ENCODE measurements at places on chromosomes 13 and 19. TPM values are rescaled to one million over a fixed set of nuclear protein-coding genes. Genes with fewer than 3 reads are reported as not detected.
A peak's percentile ranks its signal among the peaks of the same experiment; 100 is the strongest.

GRCh38 chr19:46475986-46476385, 4.6 kb upstream of the PNMA8A start:
- DNase-seq, result no peak

DNA sequence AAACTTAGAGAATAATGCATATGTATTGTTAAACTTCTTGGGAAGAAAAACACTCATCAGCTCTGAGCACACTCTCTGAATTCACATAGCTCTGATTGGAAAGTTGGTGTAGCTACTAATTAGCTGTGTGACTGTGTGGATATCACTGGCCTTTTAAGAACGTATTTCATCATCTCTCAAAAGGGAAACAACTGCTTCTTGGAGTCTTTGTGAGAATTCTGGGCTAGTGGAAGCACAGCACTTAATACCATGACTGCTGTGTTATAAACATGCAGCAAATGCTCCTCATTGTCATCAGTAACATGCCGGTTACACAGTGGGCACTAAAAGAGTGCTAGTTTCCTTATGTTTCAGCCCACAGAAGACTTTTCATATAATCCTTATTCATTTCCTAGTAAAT, 220.9 kb upstream of the CSNK1A1L start:
- no peak for DNase-seq

DNA sequence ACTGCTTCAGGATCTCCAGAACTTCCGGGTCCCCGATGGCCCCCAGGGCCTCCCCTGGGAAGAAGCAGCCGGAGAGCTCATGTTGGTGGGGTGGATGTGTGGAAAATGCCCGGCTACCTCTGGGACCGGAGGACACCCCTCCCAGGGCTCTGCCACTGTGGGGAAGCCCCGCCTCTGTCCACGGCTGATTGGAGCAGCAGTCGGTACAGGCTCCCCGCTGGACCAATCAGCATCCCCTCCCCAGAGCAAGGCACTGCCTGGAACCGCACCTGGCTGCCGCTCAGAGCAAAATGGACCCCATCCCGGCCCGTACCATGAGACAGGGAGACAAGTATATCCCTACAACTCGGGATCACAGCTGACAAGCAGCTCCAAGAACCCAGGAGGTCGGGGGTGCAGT, 6.4 kb downstream of the DOHH start:
- DNase-seq, result peak; percentile 49

DNA sequence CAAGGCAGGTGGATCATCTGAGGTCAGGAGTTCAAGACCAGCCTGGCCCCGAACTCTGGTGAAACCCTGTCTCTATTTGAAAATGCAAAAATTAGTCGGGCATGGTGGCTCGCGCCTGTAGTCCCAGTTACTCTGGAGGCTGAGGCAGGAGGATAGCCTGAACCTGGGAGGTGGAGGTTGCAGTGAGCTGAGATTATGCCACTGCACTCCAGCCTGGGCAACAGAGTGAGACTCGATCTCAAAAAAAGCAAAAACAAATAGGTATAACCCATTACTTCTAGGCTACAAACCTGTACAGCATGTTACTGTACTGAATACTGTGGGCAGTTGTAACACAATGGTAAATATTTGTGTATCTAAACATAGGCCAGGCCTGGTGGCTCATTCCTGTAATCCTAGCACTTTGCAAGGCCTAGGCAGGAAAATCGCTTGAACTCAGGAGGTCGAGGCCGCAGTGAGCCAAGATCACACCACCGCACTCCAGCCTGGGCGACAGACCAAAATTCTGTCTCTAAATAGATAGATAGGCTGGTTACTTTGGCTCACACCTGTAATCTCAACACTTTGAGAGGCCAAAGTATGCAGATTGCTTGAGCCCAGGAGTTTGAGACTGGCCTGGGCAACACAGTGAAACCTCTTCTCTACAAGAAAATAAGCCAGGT, 63.5 kb downstream of the MYO9B start:
- no peak for DNase-seq

DNA sequence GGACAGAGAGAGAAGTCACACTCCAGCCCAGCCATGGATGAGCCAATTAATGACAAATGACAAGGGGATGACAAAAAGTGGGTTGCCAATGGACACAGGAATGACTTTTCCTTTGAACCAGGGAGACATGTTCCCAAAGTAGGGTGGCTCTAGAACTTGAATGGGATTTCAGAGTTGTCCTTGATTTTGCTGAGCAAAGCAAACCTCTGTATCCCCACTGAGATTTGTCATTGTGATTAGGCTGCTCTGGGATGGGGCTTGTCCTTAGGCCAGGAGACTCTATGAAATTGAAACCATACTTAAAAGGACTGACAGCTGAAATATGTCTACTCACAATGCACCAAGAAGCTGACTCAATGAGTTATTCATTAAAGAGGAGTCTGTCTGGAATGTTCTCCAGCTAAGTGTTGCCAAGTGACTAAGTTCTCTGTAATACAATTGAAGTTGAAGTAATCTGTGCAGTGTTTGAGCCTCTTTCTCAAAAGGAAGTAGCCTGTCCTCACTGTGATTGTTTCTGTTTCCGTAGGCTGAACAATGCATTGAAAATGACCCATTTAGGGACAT, 69.0 kb upstream of the PCDH9 start:
- DNase-seq, result no peak

DNA sequence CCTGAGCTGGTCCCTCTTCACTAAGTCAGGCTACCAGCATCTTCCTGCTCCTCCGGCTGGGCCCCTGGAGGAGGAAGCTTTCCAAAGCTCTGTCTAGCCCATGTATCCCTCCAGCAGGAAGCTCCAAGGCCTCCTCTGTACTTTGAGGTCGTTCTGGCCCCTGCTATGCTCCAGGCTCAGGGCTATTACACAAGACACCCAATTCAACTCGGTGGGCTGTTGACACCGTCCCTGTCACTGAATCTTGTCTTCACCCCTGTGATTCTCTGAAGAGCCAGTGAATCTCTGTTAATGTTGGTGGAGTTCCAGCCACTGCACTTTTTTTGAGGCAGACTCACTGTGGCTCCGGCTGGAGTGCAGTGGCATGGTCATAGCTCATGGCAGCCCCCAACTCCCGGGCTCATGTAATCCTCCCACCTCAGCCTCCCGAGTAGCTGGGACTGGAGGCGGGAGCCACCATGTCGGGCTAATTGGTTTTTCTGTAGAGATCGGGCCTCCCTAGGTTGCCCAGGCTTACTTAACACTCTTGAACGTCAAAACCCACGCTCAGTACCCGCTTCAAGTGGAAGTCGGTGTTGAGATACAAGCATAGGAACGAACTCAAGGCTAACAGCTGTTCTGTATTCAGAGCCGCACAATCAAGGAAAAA, 512 bp upstream of the REX1BD start:
- no peak for DNase-seq

DNA sequence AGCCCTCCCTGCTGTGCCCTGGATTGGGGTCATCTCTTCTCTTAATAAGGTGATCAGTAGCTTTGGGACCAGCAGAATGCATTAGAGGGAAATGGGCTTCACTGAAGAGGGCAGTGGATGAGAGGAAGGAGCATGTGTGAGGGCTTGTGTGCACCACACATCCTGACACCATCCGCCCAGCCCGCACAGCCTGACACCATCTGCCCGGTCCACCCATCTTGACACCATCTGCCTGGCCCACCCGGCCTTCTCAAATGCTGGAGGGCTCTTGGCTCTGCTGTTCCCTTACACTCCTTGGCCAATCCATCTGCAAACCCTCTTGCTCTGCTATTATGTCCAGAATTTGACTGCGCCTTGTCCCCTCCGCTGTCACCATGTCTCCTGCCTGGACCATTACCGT, 41.8 kb downstream of the BICRA start:
- DNase-seq, result no peak

DNA sequence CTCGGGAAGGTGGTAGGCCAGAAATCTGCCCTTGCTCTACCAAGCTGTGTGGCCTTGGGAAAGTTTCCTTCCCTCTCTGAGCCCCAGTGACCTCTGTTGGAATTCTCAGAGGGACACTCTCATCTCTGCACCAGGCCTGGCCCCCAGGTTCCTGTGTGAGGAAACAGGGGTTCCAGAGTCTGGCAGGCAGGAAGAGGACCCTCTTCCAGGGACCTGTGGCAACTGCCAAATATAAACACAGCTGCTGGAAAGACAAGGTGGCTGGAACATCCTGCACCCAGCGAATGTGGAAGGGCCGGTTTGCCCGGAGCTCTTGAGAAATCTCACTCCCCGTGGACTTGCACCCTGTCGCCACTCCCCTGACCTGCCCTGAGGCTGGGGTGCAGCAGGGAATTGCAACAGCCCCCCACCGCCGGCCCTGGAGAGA, 52.8 kb downstream of the GADD45B start:
- no peak for DNase-seq

DNA sequence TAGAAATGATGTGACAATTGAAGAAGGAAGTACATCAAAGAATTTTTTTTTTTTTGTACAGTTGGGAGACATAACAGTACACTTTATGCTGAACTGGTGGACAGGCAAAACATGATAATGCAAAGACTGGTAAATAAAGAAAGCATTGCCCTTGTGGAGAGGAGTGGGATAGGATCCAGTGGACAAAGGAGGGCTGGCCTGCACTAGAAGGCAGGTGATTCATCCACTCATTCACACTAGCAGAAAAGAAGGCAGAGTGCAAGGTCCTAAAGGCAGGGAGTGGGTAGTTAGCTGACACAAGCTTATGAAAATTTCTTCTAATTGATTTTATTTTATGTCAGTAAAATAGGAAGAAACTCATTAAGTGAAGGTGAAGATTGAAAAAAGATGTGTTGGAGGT, 17.6 kb upstream of the NALCN start:
- no peak for DNase-seq

- DNase-seq, result peak; percentile 37
Observed at GRCh38 chr19:12783849-12784393, 7.4 kb upstream of the JUNB start.

GRCh38 chr13:50731400-50731799, 112.1 kb downstream of the DLEU7 start:
- no peak for DNase-seq

GRCh38 chr19:497869-498510, 1.7 kb downstream of the MADCAM1 start:
- no peak for DNase-seq

DNA sequence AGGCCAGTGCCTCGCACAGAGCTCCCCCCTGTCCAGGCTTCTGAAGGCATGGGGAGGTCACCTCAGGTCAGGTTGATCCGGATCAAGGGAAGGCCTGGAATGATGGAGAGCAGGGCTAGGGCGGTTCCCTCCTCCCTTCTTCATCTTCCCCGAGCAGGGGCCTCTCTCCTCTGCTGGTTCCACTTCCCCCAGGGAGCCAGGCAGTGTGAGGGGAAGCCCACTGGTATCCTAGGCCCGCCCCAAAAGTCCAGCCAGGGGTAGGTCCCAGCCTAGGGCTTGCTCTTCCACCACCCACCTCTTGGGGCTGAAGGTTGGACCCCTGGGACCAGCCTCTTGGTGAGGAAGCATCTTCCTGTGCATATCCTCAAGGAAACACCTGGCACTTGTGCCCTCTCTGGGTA, 16.4 kb upstream of the PRR19 start:
- DNase-seq, result no peak

- DNase-seq, result no peak
Observed at GRCh38 chr13:48849515-48849914, 126.2 kb upstream of the FNDC3A start.

- DNase-seq, result peak; percentile 72
Observed at GRCh38 chr19:30070198-30070967, 128.3 kb downstream of the URI1 start.

TUBB4A gene
- not detected for total RNA-seq

DNASE2 gene
- 16.4 TPM for total RNA-seq

TMEM150B gene
- not detected for total RNA-seq

IL4I1 gene
- not detected for total RNA-seq

METTL21C gene
- not detected for total RNA-seq

VWA8 gene
- total RNA-seq, result 14.8 TPM

DMPK gene
- 84.2 TPM for total RNA-seq

ZNF135 gene
- 0.45 TPM for total RNA-seq

APLP1 gene
- 32.1 TPM for total RNA-seq

PDX1 gene
- not detected for total RNA-seq

NLRP7 gene
- total RNA-seq, result not detected
